ENCODE measurements at places on chromosomes 4 and X.

DNA sequence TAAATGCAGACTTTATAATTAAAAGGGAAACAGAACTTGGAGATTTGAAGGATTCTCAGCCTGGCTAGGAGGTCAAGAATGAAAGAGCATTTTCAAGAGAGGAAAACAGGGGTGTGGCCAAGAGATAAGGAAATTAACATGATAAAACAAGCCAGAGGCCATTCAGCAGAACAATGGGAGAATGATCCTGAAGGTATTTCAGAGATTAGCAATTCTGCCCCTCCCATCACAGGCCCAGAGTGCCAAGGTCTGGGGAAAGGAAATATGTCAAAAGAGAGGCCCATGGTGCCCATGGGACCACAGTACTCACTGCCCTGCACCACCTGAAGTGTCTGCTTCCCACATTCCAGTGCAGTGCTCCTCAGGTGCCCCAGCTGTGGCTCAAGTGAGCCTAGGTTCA, 188.5 kb upstream of the STS start:
- DNase-seq = no peak

- DNase-seq = no peak
These were observed 11.7 kb upstream of the PITX2 start for GRCh38 chr4:110634350-110635162.

GRCh38 chrX:1679238-1679637, 64.4 kb downstream of the ASMT start:
- DNase-seq = no peak

DNA sequence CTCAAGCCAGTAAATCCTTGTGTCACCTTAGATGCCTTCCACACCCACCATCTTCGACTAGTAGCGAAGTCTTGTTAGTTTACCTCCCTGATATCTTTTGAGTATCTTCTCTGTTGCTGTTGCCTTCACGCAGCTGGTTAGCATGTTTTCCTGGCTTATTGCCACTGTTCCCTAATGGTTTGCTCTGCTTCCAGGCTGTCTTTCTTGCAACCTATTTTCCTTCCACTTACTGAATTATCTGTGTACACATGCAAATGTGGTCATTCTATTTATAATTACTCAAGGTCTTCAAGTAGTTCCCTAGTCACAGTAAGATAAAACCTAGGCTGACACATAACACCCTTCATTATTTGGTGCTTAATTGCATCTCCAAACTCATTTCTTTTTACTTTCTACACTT, 89.5 kb downstream of the UGT8 start:
- no peak for DNase-seq

DNA sequence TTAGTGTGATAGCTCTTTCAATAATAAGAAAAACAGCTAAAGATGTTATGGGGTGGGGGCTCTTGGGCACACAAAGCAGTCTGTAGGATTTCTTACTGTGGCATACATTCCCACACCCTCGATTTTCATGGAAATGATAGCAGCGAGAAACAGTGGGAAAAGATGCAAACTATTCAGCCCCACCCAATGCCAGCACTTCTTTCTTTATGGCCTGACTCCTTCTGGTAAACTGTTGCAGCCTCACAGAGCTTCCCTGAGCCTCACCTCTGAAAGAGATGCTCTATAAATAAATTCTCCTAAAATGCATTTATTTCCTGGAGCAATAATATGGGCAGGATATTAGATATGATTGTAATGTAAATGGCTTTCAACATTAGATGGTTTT, 910 bp downstream of the ANK2 start:
- DNase-seq = no peak

DNA sequence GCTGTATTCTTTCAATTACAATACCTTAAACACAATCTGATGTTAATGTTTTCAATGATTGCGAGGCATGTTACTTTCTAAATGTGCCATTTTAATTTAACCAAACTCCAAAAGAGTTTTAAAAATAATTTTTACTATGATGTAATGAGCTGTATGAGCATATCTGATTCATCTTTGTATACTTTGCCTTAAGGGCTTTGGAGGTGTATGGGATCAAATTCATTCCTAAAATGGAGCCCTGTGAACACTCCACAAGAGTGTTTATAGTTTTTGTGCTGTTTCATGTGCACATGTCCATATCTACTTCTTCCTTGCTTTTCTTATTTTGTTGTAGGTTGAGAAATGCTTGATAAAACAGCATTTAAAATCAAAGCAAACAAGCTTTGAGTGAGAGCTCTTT, 82.4 kb downstream of the ATP10D start:
- no peak for DNase-seq

DNA sequence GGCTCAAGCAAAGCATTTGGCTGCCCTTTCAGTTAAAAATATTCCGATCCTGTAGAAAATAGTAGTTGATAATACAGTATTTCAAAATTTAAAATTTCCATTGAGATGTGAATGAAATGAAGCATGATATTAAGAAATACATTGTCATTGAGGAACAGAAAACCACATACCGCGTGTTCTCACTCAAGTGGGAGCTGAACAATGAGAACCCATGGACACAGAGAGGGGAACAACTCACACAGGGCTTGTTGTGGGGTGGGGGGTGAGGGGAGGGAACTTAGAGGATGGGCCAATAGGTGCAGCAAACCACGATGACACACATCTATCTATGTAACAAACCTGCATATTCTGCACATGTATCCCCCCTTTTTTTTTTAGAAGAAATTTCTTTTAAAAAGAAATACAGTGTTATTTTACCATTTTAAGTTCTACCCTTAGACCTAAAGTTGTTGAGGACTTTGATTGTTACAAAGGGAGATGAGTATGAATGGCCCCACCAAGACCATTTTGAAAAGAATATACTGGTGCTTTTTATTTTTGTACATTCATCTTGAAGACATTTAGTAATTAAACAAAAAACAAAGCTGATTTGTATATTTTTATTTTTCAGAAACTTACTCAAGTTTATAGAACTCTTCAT, 52.0 kb upstream of the IL13RA1 start:
- DNase-seq = no peak

DNA sequence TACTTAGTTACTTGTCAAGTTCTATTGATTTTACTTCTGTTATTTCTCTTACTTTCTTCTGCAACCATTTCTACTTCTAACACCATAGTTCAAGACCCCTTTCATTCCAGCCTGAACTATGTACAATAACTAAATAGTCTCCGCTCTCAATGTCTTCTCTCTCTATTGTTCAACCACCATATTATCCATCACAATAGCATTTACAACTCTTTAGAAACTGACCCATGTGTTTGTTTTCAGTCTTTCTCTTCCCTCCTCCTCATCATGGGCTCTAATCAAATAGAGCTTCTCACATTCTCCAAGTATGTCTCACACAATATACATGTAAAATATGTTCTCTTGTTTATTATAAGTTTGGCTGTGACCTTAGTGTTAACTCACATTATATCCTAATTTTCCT, 143.6 kb downstream of the ZAR1 start:
- no peak for DNase-seq
